ENCODE measurements at places on chromosomes 6 and 20. TPM values are rescaled to one million over a fixed set of nuclear protein-coding genes. Genes with fewer than 3 reads are reported as not detected.

- no peak for DNase-seq
Observed at GRCh38 chr20:52841003-52841402, 131.2 kb upstream of the TSHZ2 start.

SLC22A2 gene
- total RNA-seq, result not detected

- no peak for DNase-seq
Observed at GRCh38 chr6:168218785-168219566, 100.6 kb downstream of the DACT2 start.

FRK gene
- 0.05 TPM for total RNA-seq

TPD52L1 gene
- 0.29 TPM for total RNA-seq

- no peak for DNase-seq
Observed at GRCh38 chr6:170271771-170272314, 19.0 kb downstream of the DLL1 start.

DNA sequence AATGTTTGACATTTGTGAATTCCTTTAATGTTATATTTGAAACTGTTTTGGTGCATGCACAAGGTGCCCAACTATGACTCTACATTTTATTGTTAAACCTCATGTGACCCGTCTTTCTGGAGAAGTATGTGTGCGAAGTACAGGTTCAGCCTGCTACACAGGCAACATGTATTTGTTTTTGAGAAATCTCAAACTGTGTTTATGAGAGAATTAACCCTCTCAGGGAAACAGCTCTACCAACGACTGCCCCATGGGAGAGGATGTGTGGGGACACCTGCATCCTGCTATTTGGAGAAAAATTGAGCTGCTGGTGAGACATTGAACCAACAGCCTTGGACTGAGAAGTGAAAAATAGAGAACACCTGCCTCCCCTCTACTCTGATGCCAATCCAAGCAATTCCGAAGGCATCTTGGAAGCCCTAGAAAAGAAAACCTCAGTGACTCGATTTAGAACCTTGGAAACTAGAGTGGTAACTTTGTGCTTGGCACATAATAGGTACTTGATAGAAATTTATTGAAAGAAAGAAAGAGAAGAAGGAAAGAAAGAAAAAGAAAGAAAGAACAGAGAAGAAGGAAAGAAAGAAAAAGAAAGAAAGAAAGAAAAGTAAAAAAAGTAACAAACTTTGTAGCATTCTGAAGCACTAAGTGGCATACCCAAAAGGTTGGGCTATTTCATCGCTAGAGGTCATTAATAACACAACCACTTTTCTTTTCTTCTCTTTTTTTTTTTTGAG, 2.9 kb upstream of the AKAP12 start:
- no peak for DNase-seq

DNA sequence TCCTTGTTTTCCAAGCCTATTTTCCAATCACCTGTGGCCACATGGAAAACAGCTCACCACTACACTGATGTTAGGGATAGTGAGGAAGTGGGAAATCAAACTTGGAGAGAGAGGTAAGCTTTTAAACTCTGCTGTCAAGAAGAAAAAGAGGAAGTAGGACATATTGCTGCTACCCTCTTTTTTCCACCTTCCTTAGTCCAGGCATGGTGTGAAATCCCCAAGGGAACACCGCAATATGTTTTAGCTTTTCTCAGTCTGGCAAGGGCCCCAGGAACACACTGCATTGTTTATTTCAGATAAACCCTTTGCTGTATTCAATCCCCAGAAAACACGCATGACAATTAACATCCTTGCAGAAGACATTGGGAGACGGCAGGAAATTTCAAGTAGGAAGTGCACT, 61.3 kb downstream of the HS3ST5 start:
- no peak for DNase-seq

MOXD1 gene
- not detected for total RNA-seq

GRCh38 chr6:26180346-26180745, 93.1 kb downstream of the HFE start:
- DNase-seq, result no peak

APOM gene
- 0.97 TPM for total RNA-seq

- DNase-seq, result no peak
Observed at GRCh38 chr6:70289299-70289698, 13.6 kb downstream of the COL9A1 start.

LY6G6D gene
- total RNA-seq, result not detected

DNA sequence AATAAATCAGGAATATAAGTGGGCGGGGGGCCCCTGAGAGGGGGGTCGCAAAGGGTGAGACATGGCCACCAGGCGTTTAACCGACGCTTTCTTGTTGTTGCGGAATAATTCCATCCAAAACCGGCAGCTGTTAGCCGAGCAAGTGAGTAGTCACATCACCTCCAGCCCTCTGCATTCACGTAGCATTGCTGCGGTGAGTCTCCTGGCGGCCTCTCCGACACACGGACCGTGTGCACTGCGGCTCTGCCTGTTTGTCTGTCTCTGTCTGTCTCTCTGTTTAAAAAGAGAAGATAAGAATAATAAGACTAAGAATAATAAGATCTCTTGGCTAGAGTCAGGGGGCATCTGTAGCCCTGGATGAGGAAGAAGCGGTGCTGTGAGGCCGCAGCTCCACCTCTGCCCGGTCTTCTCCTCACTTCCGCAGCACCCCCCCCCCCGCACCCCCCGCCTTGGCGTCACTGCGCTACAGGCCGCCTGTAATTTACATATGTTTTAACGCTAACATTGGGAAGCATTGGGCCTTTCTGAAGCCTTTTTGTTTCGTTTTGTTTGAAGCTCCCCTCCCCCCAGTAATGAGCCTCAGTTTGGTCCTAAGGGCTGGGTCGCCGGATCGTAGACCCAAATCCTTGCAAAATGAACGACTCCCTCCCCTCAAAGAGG, 993 bp downstream of the STX16 start:
- DNase-seq, result peak; percentile 74

DNA sequence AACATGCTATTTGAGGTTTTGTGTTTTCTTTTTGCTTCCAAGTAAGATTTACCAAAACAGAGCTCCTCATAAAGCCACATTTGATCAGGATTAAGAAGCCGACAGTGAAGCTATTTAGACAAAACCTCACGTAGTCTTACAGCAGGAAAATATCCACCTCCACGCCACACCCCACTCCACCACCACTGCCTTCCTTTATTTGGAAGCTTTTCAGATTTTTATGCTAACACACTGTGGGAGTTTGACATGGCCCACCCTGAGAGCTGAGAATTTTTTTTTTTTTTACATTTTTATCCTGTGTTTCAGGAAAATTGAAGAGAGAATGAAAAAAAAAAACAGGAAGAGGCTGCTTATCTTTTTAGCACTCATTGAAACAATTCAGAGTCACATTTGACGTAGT, 104.8 kb upstream of the MC3R start:
- no peak for DNase-seq

CENPB gene
- total RNA-seq, result 90.3 TPM

- DNase-seq, result peak; percentile 93
Observed at GRCh38 chr6:25962149-25963127, at the start of gene TRIM38. Gene TRIM38 (plus strand): TSS chr6:25962802. CDS start chr6:25966523, 3,721 bp downstream.

GRCh38 chr6:108497883-108498282, 62.8 kb upstream of the FOXO3 start:
- DNase-seq, result peak; percentile 59

- no peak for DNase-seq
Observed at GRCh38 chr6:17237246-17237645, 43.9 kb upstream of the RBM24 start.

GRCh38 chr20:49584418-49585382, 16.8 kb upstream of the PTGIS start:
- no peak for DNase-seq

DNA sequence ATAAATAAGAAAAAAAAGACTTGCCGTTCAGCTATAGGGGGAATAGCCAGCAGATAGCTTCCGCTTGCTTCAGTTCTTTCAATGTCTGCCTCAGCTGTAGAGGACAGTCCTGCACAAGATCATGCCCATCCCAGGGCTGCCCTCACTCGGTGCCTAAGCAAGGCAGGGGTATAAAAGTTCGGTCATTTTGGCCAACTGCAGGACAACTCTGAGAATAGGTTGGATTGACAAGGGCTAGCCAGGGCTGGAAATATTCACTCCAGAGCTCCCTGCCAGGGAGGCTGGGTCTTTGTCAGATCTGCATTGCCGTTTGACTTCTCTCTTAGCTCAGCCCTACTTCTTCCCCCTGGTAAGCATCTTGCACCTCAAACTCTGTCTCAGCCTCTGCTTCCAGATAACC, 8.4 kb downstream of the PROCR start:
- DNase-seq, result no peak

ME1 gene
- 29.3 TPM for total RNA-seq

DNA sequence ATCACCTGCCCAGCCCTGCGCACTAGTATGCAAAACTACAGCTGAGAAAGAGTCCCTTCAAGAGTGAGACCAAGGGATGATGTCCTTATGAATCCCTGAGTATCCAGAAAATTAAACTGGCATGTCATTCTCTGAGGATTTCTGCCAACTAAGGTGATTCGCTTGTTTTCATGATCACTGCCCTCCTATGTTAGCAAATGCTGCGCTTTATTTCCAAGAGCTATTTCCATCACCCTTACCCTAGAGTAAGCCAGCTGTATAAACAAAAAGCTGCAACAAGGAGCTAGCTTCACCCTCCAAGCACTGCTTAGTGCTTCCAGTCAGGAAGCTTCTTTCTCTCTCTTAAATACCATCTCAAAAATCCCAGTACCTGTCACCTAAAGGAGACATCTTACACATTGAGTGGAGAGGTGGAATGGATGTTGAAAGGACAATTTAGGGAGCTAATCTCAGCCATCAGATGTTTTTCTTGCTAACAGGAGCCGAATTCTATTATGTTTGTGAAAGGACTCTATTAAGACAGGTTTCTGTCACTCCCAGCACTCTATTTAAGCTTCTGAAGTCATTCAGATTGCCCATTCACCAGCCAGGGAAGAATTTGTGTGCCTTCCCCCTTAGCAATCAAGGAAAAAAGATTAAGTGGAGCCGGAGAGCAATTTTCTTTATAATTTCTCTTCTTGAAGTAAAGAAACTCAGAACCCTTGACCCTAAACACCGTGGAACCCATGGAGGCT, 322.2 kb downstream of the NRN1 start:
- no peak for DNase-seq

GJA10 gene
- total RNA-seq, result not detected

DNA sequence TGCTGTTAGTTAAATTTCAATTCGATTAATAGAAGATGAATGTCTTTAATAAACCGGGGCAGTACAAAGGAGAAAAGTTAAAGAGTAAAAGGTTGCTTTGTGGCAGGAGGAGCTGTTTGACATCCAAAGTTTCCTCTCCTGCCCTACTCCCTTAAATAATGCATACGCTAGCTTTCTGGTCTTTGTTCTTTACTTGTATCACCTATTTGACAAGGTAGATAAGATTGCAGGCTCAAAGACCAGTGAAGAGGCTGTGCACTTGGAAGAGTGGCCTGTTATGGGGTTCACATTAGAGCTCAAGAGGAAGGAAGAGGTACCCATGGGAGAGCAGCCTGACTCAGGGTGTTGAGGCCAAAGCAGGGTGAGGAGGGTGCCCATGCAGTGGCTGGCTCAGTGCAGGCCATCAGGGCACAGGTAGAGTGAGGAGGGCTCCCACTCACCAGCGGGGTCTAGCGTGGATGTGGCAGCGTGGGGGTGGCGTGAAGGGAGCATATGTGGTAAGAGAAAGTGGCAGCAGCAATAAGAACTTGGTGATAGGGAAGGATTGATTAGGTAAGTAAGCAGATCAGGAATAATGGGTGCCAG, 29.3 kb upstream of the KLHL31 start:
- DNase-seq, result no peak

ANKRD66 gene
- not detected for total RNA-seq

- no peak for DNase-seq
Observed at GRCh38 chr6:5697508-5697907, 309.2 kb downstream of the NRN1 start.

ZNF311 gene
- total RNA-seq, result 0.35 TPM

DNA sequence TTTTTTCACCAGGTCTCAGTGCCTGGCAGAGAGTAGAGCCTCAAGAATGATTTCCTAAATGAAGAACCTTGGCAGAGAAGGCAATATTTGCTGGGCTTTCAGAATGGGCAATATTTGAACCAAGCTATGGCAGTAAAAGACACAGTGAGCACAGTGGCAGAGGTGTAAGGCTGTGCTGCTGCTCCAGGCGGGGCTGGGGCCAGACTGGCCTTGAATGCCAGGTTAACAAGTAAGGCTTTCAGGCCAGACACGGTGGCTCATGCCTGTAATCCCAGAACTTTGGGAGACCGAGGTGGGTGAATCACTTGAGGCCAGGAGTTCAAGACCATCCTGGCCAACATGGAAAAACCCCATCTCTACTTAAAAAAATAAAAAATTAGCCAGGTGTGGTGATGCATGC, 8.5 kb upstream of the MYL9 start:
- no peak for DNase-seq

- no peak for DNase-seq
Observed at GRCh38 chr20:50048420-50049166, 64.4 kb downstream of the UBE2V1 start.

- no peak for DNase-seq
Observed at GRCh38 chr6:36336779-36337241, at the start of gene BNIP5. Gene BNIP5 (minus strand): TSS chr6:36336888. CDS start chr6:36330690, 6,198 bp downstream.

DNA sequence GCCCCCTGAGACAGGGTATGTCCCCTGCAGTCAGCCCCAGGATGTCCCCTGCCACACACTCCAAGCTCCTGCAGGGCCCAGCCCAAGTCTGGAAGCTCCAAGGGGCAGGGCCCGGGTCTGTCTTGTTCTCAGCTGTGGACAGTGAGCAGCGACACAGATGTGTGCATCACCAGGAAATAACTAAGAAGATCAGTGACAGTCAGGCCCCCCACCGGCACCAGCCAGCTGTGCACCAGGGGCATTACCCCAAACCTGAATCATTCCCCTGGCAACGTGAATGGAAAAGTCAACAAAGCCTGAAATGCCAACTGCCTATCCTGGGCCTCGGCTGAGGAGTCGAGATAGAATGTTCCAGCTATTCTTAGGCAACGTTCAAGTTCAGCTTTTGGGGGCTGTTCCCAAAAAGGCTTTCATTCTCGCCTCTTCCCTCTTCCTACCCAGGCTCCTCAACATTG, 105.0 kb downstream of the PREX1 start:
- DNase-seq, result peak; percentile 33

Data from endothelial cell of umbilical vein (primary cell).